ENCODE measurements at places on chromosomes 13 and 19.

- no peak overlapping the region for H3K27ac ChIP-seq
- no peak overlapping the region for H3K4me3 ChIP-seq
- peaks cover 16% of the 10 kb centered on the region for H3K4me1 ChIP-seq
Measured at GRCh38 chr19:18626906-18627305, 9.9 kb upstream of the KLHL26 start.

GRCh38 chr19:39969266-39969665 is 1.7 kb upstream of the PSMC4 start:
- peak overlapping the region; percentile 99 for H3K4me3 ChIP-seq
- no peaks in the 10 kb centered on the region for H3K27me3 ChIP-seq
- no peak for DNase-seq
- H3K36me3 ChIP-seq, result peaks cover 13% of the 10 kb centered on the region
- H3K27ac ChIP-seq, result peak overlapping the region; percentile 24
- H3K4me1 ChIP-seq, result peaks cover 31% of the 10 kb centered on the region

- peaks cover 29% of the 10 kb centered on the region for H3K27me3 ChIP-seq
- peaks cover 8% of the 10 kb centered on the region for H3K4me1 ChIP-seq
- H3K4me3 ChIP-seq, result no peak overlapping the region
- no peak overlapping the region for H3K27ac ChIP-seq
- no peak for DNase-seq
Measured at GRCh38 chr19:45336696-45337251, 3.8 kb upstream of the KLC3 start.

DNA sequence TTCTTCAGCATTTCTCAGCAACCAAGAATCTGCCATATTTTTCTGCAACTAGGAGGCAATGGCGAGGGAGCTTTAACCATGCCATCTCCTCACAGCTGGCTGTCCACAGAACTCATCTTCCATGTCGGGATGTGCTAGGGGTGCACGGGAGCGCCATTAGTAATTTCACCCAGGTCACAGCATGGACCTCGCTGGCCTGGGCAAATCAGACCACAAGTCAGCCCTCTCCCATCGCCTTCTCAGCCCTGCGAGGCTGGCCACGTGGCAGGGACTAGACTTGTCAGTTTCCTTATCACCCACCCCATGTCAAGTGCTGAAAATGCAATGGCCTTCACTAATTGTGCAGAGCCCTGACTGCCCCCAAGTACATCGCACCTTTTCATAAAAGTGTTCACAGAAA is 15.7 kb downstream of the COL4A1 start:
- no peak overlapping the region for H3K27ac ChIP-seq
- peaks cover 5% of the 10 kb centered on the region for H3K36me3 ChIP-seq
- no peak overlapping the region for H3K4me3 ChIP-seq
- DNase-seq, result no peak

DNA sequence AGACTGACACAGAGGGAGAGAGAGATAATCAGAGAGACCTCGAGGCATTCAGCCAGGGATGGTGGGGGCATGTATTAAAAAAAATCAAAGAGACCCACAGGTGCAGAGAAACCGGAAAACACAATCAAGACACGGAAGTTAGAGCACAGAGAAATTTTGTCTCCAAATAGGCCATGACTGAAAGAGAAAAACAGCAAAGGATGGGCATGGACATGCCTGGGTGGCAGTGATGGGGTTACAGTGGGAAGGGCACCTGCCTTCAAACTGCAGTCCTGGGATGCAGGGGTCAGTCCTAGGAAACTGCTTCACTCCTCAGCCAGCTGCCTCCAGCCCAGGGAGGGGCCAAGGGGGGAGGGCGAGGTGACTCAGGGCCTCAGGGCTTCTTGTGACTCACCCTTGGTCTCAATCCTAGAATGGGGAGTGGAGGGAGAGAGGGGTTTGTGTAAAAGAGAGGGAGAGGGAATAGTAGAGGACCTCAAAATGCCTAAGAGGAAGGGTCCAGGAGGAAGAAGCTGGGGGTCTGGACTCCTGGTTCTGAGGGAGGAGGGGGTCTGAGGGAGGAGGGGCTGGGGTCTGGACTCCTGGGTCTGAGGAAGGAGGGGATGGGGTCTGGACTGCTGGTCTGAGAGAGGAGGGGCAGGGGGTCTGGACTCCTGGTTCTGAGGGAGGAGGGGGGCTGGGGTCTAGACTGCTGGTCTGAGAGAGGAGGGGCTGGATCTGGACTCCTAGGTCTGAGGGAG is 3.6 kb upstream of the KCNN4 start:
- no peak for DNase-seq
- no peak overlapping the region for H3K4me3 ChIP-seq
- no peak overlapping the region for H3K27ac ChIP-seq
- peaks cover 20% of the 10 kb centered on the region for H3K27me3 ChIP-seq
- H3K4me1 ChIP-seq, result peaks cover 42% of the 10 kb centered on the region

DNA sequence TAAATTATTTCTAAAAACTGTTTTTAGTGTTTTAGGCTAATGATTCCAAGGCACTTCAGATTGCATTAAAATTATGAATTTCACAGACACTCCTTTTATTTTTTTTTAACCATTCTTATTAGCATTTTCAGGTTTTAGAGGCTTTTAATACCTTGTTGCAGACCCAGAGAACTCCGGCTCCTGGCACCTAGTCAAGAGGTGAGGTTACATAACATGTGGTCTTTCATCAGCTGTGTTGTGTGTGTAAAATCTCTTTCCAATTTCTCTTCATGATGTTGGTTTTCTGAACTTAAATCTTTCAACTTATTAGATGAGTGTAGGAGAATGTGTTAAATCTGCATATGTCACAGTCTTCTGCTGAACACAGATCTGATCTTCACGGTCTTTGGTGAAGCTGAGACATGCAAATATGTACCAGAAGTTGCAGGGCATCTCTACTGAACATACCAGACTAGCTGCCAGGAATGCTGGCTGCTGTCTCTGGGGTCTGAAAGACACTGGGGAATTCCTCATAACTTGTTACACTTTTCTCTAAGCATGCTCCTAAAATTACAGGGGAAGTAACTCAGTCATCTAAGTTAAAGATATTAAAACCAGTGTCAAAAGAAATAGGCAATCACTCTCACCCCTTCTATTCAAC is 1165.3 kb downstream of the EFNB2 start:
- H3K4me1 ChIP-seq, result peaks cover 11% of the 10 kb centered on the region
- no peak for DNase-seq
- H3K36me3 ChIP-seq, result peaks cover 8% of the 10 kb centered on the region
- no peaks in the 10 kb centered on the region for H3K27me3 ChIP-seq
- H3K4me3 ChIP-seq, result no peak overlapping the region

GRCh38 chr19:52336117-52336790 is at the start of gene ZNF610:
TSS of gene ZNF610 (plus strand) at chr19:52336243. CDS start at chr19:52349173, 12,930 bp downstream.
- DNase-seq, result peak; percentile 82
- H3K4me1 ChIP-seq, result peaks cover 15% of the 10 kb centered on the region
- peak within 1 kb of the TSS; percentile 100 for H3K4me3 ChIP-seq
- peaks cover 3% of the 10 kb centered on the region for H3K27me3 ChIP-seq
- peak within 1 kb of the TSS; percentile 97 for H3K27ac ChIP-seq

All from neural crest cell (in vitro differentiated cells).